ENCODE measurements at places on chromosomes 12 and 14.

- no peak for DNase-seq
These were observed 2.1 kb downstream of the PLXNC1 start for GRCh38 chr12:94150240-94151121.

DNA sequence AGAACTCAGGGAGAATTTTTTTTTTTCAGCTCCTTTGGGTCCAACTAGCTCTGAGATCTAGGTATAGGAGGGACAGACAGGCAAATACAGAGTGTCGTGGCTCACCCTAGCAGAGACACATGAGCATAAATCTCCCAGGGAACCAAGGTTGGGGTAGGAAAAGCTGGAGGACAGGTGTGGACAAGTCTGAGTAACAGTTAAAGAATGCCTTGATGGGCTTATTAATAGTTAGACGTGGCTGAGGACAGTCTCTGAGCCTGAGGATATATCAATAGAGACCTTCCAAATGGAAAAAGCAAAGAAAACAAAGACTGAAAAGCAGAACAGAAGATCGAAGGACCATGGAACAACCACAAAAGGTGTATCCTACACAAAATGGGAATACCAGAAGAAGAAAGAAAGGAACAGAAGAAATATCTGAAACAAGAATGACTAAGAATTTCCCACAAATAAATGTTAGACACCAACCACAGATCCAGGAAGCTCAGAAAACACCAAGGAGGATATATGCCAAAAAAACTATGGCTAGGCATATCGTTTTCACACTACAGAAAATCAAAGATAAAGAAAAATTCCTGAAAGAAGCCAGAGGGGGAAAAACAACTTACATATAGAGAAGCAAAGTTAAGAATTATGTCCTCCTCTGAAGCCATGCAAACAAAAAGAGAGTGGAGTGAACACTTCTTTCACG, 80.9 kb downstream of the PTPRB start:
- no peak for DNase-seq

DNA sequence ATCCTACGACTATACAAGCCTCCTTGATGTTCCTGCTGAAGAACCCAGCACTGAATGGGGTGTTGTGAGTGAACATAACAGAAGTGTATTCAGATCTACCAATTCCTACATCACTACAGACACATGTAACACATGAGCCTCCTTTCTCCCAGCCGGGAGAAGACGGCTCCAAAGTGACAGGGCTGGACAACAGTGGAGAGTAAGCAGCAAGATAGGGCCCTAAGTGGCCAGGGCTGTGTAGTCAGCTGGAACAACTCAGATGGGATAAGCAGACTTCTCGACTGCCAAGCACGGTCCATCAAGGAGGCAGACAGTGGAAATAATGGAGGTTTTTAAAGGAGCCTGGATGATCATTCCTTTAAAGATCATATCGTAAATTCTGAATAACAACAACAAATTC, 73.5 kb downstream of the TTC7B start:
- no peak for DNase-seq

- peak; percentile 24 for DNase-seq
These were observed 688 bp upstream of the NECAP1 start for GRCh38 chr12:8081251-8081920.

GRCh38 chr14:29097476-29097875, 330.9 kb downstream of the FOXG1 start:
- no peak for DNase-seq

GRCh38 chr12:62613081-62613480, 146.5 kb downstream of the MON2 start:
- no peak for DNase-seq

GRCh38 chr12:91892081-91892855, 253.4 kb downstream of the BTG1 start:
- DNase-seq: no peak

- no peak for DNase-seq
These were observed 996 bp downstream of the SLC2A3 start for GRCh38 chr12:7934889-7935492.

DNA sequence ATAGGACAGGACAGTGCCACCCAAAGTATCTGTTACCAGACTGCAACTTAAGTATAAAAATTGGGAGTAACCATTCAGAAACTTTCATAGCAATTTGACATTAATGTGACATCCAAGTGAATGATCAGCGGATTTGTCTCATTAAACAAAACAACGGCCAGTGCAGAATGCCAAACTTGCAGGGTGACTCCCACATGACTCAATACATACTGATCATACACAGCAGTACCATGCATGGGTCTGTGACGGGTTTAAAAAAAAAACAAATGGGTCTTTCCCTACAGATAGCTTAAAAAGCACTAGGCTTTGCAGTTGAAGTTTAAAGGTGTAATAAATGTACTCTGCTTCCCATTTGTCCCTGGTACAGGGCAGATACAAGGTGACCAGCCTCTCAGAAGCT, 116.6 kb downstream of the SLC35F4 start:
- no peak for DNase-seq

DNA sequence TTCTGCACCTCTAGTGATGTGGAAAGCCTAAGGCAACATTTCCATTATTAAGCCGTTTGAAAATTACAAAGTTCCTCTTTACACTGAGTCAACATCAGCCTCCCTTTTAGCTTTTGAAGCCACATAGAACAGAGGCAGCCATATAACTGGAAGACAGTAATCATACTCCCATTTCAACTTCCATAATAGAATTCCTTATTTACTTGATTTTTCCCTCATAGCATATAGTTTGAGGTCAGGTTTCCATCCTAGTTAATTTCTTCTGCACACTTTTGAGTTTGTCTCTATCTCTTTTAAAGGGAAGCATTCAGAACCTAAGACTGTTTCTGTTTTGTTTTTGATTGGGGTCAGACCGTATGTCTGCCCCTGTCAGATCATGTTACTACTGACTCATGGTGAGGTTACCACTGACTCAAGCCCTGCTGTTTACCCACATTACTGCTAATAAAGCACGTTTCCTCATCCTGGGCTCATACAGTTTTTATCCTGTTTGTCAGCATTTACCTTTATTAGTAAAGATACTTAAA, 161.0 kb downstream of the SLC38A4 start:
- DNase-seq: peak; percentile 54

- DNase-seq: no peak
These were observed 1320.5 kb downstream of the AACS start for GRCh38 chr12:126385785-126386184.

DNA sequence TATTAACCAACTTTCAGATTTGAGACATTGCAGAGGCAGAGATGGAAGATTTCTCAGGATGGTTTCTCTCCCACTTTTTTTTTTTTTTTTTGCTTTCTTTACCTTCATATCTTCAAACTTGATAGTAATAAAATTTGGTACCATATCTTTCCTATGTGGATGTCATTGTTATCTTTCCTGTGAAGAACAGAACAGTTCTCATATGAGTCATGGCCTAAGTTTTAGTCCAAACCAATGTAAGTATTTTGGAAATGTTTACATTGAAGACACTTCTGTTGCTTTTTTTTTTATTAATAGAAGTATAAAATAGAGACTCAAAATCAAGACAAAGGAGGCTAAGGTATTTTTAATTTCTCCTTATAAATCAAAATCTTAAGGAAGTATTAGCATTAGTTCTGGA, 95.2 kb downstream of the C12orf50 start:
- no peak for DNase-seq

DNA sequence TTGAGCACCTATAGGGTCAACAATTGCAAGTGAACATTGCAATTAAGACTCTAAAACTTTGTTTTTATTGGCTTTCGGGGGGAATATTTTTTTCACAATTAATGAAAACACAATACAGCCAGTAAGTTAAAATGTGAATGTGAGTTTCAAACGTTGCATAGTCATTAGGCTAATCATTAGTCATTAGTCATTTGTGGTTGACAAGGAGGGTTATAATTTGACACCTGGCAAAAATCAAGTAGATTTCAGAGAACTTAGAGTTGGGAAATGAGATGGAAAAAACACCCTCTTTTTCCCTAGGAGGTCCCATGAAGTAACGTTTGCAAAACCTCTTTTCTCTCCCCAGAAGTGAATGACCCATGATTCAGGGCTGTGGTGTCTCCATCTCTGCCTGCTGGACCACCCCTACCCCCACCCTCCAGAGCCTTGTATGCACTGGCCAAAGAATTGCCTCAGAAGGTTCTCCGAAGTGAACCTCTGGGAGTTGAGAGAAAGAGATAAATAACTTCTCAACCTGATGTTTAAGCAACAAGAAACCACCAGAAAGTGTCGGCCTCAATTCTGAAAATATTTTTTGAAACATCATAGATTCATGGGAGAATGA, 196.3 kb downstream of the PAX9 start:
- no peak for DNase-seq

- peak; percentile 86 for DNase-seq
These were observed 5.1 kb downstream of the E2F7 start for GRCh38 chr12:77060136-77060882.

GRCh38 chr14:60974090-60974651, 6.7 kb downstream of the TRMT5 start:
- DNase-seq: no peak

DNA sequence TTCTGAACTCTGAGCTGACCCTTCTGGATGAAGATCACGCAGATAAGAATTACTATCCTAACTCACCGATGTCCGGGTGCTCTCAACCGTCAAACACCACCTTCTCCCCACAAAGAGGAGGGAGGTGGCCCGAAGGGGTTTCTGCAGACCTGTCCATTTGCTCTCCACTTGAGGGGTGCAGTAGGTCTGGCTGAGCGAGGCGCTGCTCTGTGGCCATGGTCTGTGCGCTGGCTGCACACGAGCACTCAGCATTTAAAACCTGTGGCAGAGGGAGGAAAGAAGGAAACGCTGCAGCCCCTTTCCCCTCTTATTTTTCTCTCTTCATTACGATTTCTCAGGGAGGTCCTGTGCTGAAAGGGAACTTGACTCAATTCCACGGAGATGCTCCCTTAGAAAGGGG, 1.5 kb upstream of the HOXC13 start:
- DNase-seq: no peak

DNA sequence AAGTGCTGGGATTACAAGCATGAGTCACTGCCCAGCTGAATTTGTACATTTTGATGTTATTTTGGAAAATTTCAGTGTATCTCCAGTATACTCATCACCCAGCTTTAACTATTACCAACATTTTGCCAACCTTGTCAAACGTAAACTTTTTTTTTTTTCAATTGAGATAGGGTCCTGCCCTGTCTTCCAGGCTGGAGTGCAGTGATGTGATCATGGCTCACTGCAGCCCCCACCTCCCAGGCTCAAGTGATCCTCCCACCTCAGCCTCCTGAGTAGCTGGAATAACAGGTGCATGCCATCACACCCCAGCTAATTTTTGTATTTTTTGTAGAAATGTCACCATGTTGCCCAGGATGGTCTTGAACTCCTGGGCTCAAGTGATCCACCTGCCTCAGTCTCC, 29.2 kb downstream of the MDM2 start:
- peak; percentile 27 for DNase-seq

DNA sequence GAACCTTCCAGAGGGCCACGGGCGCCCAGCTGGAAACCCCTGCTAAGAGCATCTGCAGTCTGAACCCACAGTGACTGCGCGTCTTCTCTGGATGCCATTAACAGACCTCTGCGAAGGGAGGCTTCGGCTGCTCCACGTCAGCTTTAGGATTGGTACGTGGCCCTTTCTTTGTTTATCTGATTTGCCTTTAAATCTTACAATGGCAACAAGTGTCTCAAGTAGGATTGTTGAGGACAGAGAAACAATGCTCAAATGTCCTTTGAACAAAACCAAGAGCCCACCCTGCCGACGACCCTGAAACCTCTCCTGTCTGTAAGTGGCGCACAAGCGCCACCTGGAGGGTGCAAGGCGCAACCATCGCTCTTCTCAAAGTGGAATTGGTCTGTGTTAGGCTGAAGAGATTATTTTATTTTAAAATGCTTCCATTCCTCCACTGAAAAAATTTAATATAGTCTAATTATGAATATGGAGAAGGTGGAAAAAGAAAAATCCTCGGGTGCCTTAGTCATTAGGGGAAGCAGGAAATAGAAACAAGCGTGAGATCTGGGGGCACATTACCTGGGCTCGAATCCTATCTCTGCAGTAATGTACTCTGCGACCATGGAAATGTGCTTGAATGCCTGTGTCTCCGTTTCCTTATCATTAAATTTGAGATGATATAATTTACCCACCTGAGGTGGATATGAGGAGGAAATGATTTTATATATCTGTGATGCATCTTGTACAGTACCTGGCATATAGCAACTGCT, 82.6 kb upstream of the PTPRB start:
- DNase-seq: peak; percentile 51

GRCh38 chr12:32049956-32050355, 56.7 kb upstream of the BICD1 start:
- DNase-seq: no peak

DNA sequence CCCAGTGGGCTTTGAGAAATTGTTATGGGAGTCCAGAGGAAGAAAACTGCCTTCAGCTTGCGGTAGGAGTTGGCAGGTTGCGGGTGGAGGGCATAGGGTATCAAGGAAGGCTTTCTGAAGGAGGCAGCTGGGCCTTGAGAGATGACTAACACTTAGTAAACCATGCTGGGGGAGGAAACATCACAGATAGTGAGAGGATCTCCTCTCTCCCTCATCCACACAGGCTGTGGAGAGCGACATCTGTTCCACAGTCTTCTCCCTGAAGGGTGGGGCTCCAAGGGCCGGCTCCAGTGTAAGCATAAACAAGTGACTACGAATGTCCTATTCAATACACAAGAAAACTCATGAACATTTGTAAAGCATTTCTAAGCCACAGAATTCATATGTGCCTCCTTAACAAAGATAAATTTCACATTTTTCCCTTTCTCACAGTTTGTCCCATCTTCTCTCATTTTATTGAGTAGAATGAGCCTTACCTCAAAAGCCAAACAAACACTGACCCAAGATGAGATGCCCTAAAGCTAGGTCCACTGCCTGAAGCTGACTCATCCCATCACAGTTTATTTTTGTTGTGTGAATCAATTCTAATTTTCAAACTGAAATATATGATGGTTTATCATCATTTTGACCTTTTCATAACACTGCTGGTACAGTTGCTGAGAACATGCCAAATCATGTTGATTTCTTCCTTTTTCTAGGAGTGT, 227.9 kb downstream of the SLC25A21 start:
- no peak for DNase-seq

DNA sequence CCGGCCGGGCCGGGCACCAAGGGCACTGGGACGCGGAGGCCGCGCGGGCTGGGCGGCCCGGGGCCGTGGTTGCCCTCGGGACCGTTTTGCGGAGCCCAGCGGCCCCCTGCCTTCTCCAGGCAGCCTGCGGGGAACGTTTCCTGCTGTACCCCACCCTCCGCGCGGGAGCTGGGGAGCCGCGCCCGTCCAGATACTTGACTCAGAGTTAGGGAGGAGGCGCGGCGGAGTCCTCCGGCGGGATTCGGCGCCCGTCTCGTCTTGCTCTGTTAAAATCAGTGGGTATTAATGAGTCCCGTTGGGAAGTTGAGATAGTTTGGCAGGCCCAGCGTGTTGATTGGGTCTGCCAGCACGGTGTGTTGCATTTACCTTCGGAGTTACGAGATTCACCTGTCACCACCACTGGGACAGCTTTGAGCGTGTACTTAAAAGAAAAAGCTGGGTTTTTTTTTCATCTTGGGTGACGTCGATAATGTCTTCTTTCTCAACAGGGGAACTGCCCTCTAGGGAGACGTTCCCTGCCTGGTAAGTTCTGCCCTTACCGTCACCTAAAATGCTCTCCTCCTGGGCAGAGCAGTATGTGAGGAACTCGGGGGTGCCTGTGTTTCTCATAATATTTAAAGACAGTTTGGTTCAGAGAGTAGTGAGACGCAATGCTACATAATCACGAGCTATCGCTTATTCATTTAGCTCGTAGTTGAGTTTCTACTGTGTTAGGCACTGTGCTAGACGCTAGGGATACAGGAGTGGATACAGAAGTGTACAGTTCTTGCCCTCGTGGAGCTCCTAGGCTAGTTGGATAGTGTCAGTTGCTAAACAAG, 596 bp downstream of the DLST start:
- peak; percentile 49 for DNase-seq

GRCh38 chr12:26566675-26567074, 266.3 kb downstream of the ITPR2 start:
- no peak for DNase-seq

GRCh38 chr12:96233939-96234461, 39.8 kb downstream of the ELK3 start:
- DNase-seq: no peak
